ENCODE measurements at places on chromosomes 5 and 9.

GRCh38 chr5:143749581-143750205 is 62.3 kb upstream of the HMHB1 start:
- no peak for DNase-seq

GRCh38 chr9:21677834-21678233 is 124.6 kb upstream of the MTAP start:
- no peak for DNase-seq

DNA sequence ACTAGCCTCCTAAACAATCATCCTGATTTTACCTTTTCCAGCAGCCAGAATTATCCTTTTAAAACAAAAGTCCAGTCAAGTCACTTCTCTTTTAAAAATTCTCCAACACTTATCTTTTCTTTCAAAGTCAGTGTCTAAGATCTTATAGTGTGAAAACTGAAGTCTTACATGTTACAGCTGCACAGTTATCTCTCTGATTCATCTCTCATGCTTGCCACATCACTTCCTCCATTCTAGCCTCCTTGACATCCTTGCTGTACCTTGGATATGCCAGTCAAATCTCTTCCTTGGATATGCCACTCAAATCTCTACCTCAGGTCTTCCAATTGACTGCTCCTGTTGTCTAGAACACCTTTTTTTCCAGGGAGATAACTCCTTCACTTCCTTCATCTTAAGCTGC is 361.7 kb upstream of the FTMT start:
- DNase-seq = no peak

- no peak for DNase-seq
Observed at GRCh38 chr9:121607434-121608167, 43.8 kb upstream of the DAB2IP start.

- DNase-seq = no peak
Observed at GRCh38 chr5:2751592-2752021, at the start of gene IRX2. Gene IRX2 (minus strand): TSS chr5:2751677. CDS start chr5:2751413, 264 bp downstream.

- DNase-seq = no peak
Observed at GRCh38 chr5:78243639-78244038, 50.9 kb downstream of the AP3B1 start.

DNA sequence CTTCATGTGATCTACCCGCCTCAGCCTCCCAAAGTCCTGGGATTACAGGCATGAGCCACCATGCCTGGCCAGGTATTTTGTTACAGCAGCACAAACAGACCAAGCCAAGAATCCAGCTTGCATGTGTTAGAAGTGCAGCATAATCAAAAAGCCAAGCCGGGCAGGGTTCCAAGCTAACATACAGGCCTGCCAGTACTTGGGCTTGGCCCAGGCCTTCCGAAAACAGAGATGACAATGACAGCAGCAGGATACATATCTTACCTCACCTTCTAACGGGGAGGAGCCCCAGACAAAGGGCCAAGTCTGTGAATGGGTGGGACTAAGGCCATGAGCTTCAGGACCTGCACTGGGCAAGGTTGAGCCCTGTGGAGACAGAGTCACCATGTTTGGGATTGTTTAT is 91.4 kb upstream of the ZNF462 start:
- DNase-seq = no peak

DNA sequence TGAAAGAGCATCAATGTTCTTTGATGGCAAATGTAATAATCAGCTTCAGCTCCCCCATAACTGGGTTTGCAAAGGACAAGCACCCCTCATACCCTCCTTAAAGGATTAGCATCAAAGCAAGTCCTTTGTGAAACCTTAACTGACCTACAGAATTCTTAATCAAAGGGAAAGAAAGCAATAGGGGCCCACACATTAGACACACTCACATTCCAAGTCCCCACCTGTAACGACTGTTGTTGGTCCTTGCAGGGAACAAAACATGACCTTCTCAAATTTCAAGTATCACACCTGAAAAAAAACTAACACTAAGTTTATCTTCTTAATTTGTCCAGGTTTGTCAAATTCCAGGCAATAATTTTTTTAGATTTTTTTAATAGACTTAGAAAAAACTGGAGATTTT is 32.6 kb downstream of the TTC39B start:
- DNase-seq = no peak

- DNase-seq = no peak
Observed at GRCh38 chr5:48192-48591, 43.8 kb upstream of the PLEKHG4B start.

DNA sequence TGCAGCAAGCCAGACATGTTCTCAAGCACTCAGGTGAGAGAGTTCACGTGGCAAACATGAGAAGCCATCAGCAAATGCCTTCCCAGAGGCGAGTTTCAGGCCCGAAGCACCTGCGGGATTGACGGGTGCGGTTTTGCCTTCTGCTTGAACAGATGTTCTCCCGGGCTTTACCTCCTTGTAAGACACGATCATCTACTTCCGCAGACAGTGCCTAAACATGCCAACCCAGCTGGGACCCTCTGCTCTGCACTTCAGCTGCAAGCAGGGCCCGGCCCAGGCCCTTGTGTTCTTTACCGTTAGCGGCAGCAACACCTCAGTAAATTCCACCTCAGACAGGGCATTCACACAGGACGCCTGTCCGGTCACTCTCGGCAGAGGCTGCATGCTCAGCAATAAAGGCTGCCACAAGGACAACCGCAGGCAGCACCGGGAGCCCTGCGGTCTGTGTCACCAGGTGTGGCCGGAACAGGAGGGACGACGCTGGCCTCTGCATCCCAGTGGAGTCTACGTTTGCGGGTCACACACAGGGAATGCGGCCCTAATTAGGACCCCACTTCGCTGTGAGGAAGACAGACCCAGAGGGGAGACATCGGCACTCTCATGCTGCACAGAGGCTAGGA is 139.6 kb downstream of the ROR2 start:
- DNase-seq = no peak

- no peak for DNase-seq
Observed at GRCh38 chr5:132465059-132465707, 25.4 kb downstream of the IRF1 start.

- no peak for DNase-seq
Observed at GRCh38 chr9:134983506-134984371, 66.0 kb upstream of the FCN1 start.

DNA sequence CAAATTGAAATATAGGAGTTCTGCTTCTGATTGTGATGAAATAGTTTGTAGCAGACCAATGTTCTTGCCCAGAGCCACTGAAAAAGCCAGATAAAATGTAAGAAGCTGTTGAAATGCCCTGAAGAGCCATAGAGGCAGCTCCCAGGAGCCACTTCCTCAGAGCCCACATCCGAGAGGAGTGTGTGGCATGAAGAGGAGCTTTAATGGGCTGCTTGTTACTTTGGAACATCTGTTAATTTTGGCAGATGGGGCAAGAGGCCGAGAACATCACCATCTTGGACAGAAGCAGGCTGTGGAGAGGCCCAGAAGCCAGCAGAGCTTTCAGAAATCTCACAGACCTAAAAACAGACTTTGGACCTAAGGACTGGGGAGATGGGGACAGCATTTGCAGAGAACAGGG is 370.8 kb downstream of the GADD45G start:
- DNase-seq = no peak

- DNase-seq = peak; percentile 72
Observed at GRCh38 chr5:143824851-143825720, 13.1 kb downstream of the HMHB1 start.

DNA sequence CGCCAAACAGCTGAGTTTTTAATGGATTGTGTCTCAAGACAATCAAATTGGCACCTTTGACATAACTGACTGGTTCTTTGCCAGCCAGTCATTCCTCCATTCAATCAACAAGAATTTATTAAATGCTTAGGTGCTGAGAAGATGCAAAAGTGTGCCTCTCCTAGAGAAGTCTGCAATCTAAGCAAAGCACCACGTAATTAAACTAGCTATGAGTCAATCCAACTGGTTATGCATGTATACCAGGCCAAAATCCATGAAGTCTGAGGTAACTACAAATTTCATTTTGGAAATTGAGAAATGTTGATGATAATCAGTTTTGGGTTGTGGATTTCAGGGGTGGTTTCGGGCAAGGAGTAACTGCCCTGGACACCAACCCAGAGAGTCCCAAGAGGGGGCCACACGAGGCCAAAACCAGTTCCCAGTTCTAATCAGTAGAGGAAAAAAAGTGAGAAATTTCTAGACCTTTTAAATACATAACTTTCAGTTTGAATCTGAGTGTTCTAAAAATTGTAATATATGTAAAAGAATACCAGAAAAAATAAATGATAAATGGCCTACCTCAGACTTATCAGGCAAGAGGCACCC is 92.6 kb downstream of the EFNA5 start:
- DNase-seq = no peak

DNA sequence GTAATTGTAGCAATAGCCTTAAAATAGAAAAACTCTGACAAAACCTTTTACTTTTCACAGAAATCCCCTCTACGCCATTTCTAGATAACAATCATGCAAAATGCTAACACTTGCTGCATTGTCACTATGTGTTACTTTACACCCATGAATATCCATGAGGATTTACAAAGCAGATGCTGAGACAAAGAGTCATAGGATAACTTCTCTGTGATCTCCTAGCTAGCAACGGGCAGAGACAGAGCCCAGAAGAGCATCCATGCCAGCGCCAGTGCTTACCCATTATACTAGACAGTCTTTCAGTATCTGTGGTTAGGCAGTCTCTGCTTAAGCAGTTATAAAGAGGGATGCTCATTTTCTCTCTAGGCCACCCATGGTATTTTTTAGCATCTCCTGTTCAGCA is 474.1 kb downstream of the CAAP1 start:
- no peak for DNase-seq

- peak; percentile 32 for DNase-seq
Observed at GRCh38 chr9:109418827-109419226, 79.3 kb downstream of the PTPN3 start.

DNA sequence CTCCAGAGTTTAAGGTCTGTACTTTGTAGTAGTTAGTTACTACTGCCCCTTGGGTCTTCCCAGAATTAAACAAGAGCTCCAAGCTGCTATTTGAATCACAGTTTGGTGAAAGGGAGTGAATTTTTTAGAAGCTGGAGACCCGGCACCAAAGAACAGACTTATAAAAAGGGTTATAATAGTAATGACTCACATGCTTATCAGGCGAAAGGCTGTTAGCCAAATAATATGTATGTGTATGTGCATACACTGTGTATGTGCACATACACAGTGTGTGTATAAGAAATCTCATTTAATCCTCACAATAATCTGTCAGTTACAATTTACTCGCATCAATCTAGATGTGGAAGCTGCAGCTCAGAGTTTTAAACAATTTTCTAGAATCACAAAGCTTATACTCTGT is 59.5 kb upstream of the ITGA1 start:
- DNase-seq = no peak

- no peak for DNase-seq
Observed at GRCh38 chr9:135222881-135223760, 135.7 kb downstream of the OLFM1 start.

DNA sequence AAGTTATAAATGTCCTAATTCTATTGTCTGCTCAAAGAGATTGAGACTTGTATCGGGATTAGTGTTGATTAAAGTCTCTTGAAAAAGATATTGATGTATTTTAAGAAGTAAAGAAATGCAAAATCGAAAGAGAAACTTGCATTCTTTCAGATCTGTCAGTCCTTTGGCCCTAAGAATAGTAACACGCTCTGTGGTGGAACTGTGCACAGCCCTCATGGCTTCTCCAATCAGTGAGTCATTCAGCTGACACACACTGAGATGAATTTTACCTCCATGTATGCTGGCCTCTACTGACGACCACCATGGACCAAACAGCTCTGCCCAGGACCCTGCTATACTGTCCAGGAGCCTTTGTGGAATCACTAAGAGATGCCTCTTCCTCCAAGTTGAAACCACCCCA is 232.4 kb downstream of the ESM1 start:
- peak; percentile 40 for DNase-seq

DNA sequence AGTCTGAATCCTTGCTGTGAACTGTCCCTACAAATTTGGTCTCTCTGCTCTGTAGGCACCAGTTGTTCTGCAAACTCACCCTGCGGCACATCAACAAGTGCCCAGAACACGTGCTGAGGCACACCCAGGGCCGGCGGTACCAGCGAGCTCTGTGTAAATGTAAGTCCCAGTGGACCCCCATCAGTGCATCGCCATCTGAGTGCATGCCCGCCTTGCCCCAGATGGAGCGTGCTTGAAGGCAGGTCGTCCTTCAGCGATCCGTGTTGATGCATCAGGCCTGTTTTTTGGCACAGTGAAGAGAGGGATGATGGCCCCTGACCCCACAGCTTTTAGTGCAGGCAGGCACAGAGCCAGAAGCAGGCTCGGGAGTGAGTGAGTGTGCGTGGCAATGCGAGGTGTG is 1.3 kb downstream of the SURF2 start:
- no peak for DNase-seq

Measured in GM10248 (cell line).